ENCODE measurements at places on chromosomes 2 and 18.

- DNase-seq = no peak
These were observed 2.3 kb downstream of the ACTR3 start for GRCh38 chr2:113892004-113892710.

DNA sequence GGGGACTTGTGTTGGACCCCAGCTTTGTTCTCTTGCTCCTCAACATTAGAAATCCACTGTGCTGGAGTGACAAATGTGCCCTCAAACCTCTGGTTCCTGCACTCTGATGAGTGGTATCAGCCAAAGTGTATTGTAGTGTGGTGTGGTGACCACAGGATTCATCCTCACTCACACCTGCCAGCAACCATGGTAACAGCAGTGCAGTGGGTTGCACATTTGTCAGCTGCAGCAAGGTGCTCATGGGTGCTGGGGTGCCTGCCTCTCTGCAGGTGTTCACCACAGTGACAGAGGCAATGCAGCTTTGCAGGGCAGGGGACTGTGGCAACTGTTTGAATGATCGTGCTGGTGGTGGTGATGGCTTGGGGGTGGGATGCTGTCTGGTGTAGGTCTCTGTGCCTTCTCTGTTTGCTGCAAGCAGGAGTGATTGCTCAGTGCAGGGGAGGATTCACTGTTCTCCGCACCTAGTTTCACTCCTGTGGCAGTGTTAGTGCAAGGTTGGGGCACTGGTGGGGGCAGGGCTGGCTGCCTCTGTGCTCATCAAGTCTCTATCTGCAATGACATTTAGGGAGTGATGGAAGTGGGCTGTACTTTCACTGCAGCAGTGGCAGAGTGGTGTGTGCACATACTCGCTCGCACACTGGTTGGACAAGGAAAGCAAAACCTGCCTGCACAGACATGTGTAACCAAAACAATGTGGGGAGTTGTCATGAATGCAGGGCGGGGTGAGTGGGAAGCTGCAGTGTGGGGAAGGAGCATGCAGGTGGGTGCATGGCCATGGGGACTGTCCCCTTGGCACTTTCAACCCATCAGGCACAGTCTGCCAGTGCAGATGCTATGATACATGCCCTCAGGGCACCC, 301.1 kb downstream of the PIK3C3 start:
- no peak for DNase-seq

DNA sequence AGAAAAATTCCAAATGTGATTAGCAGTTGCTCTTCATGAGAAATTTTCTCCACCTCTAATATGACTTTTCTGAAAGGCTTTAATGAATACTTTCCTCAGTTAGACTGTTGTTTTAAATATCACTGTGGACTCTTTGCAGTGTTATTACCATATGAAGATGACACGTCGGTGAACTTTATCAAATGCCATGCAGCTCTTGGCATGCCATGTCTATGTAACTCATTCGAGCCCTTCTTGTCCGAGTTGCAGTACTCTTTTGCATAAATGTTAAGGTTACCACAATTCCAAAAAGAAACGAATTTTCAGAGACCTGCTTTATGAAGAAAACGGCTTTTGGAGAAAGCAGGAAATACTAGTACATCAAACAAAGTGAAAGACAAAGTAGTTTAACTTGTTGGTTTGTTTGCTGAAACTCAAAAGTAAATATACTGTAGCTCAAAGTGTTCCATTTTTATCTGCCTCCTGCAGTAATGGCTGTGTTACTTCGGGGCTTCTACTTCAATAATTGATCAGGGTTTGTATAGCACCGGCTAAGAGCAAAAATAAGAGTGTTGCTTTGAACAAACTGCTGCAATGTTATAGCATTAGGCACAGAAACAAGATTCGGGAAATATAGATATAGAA, 204.1 kb downstream of the ARHGAP15 start:
- DNase-seq = no peak

DNA sequence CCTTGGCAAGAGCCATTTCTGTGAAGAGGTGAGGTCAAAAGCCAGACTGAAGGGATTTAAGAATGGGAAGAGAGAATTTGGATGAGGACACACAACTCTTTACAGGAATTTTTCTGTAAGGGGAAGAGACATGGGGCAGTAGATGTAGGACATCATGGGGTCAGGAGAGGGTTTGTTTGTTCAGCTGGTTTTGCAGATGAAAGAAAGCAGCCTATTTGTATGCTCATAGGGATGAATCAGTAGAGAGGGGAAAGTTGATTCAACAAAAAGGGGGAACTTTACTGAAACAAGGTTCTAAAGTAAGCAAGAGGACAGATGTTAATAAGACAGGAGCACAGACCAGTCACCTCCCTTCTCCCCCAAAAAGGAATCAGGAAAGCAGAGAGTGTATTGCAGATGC, 11.2 kb downstream of the SCG2 start:
- DNase-seq = no peak

DNA sequence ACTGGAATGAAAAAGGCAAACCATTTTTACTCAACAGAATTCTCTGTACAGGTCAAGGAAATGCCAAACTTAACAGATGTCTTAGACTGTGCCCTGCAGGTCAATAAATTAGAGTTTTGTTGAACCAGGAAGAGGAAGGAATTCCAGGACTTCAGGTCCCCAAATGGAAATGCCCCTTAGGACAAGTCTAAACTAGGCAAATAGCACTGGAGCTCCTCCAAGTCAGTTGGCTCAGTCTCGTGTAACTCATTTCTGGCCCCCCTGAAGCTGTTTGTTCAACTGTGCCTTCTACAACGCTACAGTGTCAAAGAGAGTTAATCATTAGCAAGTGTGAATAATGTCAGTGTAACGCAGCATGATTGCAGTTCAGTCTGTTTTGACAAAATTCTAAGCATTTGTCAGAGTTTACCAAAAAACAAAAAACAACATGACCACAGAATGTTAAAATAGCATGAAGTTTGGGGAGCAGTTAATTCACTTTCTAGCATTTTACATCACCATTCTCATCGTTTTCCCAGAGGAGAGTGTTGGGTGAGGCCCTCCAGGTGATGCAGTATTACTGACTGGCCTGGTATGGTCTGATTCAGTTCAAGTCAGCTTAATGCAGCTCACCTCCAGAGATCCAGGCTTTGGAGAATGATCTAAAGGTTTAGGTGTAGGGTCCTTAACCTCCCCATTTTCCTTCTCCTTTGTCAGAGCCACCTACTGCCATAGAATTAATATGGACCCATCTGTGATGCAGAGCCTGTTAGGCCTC, 108.1 kb downstream of the AQP4 start:
- DNase-seq = no peak

DNA sequence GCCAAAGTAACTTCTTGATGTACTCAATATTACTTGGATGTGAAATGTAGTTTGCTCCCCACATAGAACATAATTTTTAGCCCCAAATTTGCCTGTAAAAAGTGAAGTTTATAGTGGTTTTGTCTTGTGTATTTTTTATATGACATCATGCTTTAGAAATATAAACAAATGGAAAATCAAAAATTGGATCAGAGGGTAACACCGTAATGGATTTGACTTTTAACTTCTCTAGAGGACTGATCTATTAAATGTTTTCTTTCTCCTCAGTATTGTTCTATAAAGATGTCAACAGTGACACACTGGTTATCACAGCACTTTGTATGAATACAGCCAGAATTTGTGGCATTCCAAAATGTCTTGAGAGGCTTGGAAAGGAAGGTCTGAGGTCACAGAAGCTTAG, 45.6 kb upstream of the RASGRP3 start:
- DNase-seq = no peak

GRCh38 chr2:10935953-10936942, 24.5 kb downstream of the KCNF1 start:
- DNase-seq = no peak
